ENCODE measurements at places on chromosomes 2 and 18.

DNA sequence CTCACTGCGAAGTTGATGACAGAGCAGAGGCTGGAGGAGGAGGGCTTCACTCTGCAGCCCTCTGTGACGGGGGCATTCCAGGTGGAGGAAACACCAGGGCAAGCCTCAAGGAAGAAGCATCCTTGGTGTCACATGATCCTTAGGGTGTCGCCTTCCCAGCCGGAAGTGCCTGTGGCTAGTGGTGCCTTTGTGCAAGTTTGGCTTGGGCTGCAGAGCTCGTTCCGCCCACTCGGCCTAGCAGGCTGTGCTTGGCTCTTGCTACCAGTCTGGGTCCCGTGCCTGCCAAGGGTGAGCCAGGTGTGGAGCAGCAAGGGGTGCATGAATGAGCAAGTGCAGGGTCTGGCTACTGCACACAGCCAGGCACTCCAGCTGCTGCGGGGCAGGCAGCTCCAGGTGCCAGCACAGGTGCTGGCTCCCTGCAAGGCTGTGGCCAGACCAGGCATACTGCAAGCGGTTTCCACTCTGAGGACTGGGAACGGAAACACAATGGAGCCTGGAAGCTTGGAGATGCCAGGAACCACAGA is 325.3 kb upstream of the SMIM21 start:
- no peak for DNase-seq

DNA sequence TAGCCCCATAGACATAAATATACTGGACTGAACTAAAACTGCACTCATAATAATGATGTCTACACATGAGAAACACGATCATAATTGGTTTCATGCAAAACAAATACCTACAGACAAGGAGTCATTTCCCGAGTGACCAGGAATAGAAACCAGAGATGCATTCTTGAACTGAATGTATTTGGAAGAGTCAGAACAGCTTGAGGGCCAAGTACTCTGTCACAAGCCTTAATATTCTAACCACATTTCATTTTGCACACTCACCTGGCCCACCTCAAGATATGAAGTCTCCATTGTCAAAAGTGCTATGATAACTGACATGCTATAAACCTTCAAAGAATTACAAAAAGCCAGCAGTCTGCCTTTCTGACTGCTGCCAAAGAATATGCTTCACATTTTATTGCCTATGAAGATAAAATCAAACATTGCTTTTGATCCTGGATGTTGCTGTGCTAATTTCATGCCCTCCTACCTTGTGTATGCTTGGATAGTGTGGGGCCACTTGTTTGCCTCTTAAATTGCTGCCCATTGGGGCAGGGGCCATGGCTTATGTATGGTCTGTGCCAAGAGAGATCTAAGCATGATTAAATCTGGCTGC is 18.9 kb upstream of the ASAP2 start:
- DNase-seq: no peak

- DNase-seq: no peak
Observed at GRCh38 chr2:207039225-207039624, 99.9 kb downstream of the CPO start.

DNA sequence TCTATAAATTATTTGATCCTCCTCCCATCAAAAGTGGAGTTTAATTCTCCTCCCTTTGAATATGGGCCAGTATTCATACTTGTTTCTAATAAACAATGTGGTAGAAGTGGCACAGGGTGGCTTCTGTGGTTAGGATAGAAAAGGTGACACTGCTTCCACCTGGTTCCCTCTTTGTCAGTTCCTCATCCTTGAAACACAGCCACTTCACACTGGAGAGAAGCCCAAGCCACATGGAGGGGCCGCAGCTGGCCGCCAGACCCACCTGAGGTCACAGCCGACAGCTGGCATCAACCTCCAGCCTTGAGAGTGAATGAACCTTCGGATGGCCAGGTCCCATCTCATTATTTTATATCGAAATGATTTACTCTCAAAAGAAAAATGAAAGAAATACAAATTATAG is 27.5 kb upstream of the SLC66A3 start:
- no peak for DNase-seq

- no peak for DNase-seq
Observed at GRCh38 chr2:27080603-27080936, 2.2 kb downstream of the EMILIN1 start.

GRCh38 chr2:28613633-28614501 is 118.0 kb downstream of the PLB1 start:
- DNase-seq: no peak

- DNase-seq: no peak
Observed at GRCh38 chr18:79975985-79976680, 11.7 kb downstream of the HSBP1L1 start.

DNA sequence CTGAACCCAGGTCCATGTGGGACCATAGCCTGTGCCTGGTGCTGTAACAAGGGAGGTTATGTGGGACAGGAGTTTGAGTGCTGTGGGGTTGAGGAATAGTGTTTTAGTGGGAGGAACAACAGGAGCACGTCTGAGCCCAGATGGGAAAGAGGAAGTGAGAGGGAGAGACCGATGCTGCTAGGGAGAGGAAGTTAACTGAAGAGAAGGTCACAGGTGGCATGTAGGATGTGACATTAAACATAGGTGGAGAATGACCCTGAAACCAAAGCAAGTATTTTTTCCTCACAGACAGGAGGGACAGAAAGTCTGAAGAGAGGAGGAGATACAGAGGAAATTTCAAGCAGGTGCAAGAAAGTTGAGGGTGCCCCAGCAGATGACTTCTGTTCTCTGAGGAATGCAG is 87.8 kb downstream of the ACOXL start:
- no peak for DNase-seq

DNA sequence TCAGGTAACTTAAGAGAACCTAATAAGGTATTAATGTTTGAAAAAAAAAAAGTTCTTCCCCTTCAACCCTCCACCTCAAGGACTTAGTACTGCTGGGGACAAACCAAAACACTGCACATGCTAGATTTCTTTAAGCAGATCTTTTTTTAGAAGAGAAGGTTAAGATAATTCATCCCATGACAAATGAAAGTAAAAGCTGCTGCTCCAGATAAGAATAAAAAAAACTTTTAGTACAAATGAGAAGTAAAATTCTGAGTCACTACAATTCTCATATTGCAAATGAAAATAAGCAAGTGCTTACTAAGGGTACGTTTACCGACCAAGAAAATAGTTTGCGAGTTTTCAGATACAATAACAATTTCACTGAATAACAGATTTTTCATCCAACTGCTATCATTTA is 8.9 kb downstream of the STAM2 start:
- DNase-seq: no peak

- no peak for DNase-seq
Observed at GRCh38 chr2:56207760-56208159, 24.0 kb downstream of the CCDC85A start.

GRCh38 chr18:4536447-4536846 is 81.3 kb upstream of the DLGAP1 start:
- no peak for DNase-seq

- DNase-seq: no peak
Observed at GRCh38 chr2:157307021-157307420, 18.6 kb downstream of the ERMN start.

DNA sequence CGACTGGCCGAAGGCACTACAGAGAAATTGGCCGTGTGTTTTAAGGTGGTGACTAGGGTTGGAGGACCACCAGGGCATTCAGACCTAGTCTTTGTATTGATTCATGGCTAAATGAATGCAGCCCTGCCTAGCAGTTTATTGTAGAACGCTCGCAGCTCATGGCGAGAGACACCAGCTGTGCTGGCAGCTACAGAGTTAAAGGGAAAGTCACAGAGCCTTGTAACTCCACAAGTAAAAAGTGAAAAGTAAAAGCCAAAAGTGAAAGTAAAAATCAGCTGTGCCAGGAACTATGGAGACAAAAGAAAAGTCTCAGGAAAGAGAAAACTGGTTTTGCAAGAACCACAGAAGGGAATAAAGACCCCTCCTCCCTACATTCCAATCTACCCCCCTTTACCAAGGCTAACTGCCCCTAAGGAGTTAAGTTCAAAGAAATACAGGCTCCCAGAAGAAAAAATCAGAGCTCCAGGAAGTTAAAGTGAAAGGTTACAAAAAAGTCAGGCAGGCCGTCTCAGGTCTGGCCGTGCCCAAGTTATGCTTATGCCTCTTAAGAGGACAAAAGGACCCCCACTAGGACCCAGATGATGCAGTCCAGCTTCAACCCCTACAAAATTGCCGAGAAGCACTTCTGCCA is 46.4 kb upstream of the SELENOI start:
- DNase-seq: no peak

- no peak for DNase-seq
Observed at GRCh38 chr2:145277922-145278321, 758.0 kb upstream of the ZEB2 start.

DNA sequence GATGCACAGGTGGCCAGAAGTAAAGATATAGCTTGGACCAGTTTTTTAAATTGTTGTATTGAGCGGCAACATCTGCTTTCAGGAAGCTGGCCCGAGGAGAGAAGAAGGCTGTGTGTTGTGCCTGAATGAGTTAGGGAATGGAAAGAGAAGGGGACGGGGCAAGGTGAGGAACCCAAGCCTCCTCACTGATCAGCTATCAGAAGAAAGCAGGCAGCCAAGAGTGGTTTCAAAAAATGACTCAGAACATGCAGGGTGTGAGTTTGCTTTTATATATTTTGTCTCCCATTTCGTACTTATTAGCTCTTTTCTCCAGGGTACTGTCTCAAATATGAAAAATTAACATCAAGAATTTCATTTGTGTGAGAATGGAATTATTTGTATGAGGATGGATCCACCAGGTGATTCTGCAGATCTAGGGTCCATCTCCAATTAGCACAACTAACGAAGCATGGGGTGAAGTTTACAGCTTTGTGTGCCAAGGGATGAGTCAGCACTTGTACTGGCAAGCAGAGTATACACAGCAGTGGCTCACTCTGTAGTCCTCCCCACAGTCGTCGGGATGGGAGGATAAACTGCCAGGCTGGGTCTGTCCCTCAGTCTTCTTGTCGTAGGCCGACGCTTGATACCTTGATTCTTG is 175.7 kb downstream of the PIEZO2 start:
- no peak for DNase-seq

- no peak for DNase-seq
Observed at GRCh38 chr2:237689336-237690131, 62.1 kb downstream of the LRRFIP1 start.

GRCh38 chr2:230706053-230706521 is 6.6 kb upstream of the CAB39 start:
- DNase-seq: no peak

DNA sequence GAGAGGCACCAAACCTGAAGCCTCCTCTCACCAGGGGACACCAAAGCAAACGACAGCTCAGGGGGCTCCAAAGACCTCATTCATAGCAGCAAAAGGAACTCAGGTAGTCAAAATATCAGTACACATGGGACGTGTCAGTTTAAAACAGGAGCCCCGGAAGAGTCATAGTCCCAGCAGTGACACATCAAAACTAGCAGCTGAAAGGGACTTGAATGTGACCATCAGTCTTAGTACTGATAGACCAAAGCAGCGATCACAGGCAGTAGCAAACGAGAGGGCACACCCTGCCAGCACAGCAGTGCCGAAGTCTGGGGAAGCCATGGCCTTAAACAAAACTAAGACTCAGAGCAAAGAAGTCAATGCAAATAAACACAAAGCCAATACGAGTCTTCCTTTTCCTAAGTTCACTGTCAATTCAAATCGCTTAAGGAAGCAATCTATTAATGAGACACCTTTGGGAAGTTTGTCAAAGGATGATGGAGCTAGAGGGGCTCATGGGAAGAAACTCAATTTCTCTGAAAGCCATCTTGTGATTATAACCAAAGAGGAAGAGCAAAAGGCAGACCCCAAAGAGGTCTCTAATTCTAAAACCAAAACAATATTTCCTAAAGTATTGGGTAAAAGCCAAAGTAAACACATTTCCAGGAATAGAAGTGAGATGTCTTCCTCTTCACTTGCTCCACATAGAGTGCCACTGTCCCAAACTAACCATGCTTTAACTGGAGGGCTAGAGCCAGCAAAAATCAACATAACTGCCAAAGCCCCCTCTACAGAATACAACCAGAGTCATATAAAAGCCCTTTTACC is 1.2 kb downstream of the GALNT5 start:
- DNase-seq: no peak

DNA sequence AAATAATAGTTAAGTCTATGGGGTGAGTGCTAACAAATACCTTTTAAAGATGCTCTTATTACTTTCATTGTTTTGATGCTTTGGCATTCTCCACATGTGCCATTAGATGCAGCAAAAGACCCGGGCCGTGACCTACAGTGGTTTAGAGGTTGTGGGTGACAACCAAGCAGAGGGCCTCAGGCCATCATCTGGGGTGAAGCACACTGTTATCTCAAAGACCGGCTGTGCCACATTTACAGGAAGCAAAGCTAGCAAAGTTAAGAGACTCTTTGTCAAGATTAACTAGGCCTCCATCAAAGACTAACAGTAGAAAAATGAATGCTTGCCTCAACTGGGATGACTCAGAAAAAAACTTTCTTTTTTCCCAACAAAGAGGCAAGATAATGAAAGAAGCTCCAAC is 695.3 kb downstream of the SATB2 start:
- no peak for DNase-seq

DNA sequence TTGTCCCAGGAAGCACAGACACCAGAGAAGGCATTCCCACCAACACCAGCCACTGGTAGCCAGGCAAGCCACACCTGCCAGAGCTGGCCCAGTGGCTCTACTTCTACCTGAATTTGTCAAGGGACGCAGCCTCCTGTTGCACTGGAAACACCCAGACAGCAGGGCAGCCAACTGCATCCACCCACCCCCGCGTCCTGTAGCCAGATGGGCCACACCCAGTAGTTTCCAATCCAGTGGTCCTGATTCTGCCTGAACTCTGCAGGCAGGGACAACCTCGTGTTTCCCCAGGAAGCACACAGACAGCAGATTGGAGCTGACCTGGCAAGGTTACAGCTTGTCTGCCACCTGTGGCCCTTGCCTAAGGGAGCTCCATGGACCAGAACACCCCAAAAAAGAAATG is 18.2 kb downstream of the PFN4 start:
- no peak for DNase-seq

- no peak for DNase-seq
Observed at GRCh38 chr18:61651145-61651879, 241.5 kb downstream of the RNF152 start.

DNA sequence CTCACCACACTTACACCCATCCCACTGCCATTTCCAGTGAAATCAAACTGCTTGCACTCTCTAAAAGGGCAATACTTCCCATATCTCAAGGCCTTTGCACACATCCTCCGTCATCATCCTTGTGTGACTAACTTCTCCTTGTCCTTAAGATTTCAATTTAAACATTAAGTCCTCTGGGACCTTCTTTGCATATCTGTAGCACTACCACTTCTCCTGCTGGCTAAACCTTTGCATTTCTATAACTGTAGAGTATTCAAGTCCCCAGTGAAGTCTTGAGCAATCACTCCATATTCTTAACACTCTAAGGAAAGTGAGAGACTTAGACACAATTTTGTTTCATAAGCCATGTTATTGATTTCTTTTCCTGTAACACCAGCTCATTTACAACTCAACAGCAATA is 136.8 kb upstream of the EPHA4 start:
- no peak for DNase-seq

Measured in esophagus squamous epithelium (tissue), 5 donors.